Aorta (tissue), 5 donors: ENCODE measurements at places on chromosomes 4 and X.

DNA sequence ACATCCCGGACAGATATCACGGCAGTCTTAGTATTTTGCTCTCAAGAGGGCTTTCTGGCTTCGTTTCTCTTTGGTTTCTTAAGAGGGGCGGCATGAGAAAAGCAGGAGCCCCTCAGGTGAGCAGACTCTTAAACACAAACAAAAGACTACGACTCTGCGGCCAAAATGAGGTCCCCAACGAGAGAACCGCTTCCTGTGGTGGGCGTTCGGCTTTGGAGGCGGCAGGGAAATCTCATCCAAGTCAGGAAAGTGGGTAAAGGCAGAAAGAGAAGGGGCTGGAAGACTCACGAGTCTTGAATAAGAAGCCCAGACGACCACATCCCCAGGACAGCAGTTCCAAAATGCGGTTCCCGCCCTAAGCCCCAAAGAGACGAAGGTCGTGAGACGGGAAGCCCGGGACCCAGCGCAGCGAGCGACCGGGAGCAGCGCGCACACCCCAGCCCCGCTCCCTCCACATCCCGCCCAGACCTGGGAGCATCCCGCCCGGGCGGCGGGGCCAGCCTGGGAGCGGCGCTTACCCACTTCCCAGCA lies 409 bp downstream of the UGDH start:
- no peak for DNase-seq

DNA sequence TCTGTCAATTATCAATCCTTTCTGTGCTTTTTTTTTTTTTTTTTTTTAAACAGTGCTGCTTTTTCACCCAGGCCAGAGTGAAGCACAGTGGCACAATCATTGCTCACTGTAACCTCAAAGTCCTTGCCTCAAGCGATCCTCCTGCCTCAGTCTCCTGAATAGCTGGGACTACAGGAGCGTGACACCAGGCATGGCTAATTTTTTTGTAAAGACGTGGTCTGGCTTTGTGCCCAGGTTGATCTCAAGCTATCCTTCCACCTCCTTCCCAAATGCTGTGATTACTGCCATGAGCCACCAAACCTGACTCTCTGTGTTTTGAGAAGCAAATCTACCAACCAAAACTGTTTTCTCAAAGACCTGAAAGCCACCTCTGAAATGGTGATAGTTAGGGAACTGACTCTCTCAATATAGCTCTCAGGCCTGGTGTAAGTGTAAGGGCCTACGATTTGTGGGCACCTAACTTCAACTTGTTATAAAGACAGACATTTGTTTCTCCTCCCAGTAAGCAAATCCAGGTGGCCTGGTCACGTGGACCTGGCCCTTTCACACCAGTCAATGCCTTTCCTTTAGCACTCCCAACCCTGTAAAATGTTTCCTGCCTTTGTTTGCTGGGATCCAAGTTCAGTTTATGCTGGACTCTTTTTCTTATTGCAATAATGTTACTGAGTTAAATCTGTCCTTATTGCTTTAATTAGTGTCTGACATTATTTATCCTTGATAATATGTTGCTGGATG lies 2015.9 kb downstream of the PCDH7 start:
- no peak for DNase-seq

DNA sequence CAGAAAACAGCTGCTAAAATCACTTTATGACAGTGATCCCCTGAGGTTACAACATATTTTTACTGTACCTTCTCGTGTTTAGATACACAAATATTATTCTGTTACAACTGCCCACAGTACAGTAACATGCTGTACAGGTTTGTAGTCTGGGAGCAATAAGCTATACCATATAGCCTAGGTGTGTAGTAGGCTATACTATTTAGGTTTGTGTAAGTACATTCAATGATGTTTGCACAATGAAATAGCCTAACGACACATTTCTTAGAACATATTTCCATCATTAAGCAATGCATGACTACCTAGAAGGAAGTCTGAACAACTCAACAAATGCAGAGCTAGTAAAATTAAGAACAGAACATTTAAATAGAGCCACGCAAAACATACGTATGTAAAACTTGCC lies 112.7 kb downstream of the ZAR1 start:
- DNase-seq = no peak

DNA sequence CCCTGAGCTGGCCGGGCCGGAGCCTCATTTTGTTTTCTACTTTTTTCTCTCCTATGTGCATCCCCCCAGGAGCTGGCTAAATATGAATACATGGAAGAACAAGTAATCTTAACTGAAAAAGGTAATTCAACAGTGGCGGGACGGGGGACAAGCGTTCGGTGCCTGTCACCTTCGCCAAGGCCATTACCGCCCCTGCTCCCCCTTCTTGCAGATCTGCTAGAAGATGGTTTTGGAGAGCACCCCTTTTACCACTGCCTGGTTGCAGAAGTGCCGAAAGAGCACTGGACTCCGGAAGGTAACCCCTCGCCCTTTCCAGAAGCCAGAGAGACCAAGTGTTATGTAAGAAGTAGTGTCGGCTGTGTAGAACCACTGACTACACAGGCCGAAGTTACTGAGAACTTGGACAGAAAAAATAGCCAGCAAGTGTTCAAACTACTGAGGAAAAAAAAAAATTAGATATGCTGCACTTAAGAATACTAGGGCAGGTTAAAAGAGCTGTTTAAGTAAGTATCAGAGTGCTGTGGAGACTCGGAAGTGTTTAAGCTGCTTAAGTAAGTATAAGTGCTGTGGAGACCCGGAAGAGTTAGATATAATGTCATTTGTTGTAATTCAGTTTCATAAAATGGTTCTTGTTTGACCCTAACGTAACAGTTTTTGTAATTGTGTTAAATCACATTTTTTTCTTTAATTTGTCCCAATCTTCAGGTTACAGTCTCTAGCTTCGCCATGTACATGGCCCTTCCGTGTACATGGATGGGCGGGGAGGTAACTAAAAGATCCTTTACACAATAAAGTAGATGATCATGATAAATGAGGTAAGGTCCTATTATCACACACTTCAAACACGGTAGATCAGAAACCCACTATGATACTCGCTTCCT lies 856 bp downstream of the SAT1 start:
- DNase-seq = no peak

- DNase-seq = no peak
Observed at GRCh38 chr4:169215656-169216055, 55.1 kb downstream of the SH3RF1 start.

- no peak for DNase-seq
Observed at GRCh38 chr4:6988016-6988715, 55.0 kb upstream of the TADA2B start.

- DNase-seq = no peak
Observed at GRCh38 chr4:154013576-154013975, 224.7 kb upstream of the SFRP2 start.

DNA sequence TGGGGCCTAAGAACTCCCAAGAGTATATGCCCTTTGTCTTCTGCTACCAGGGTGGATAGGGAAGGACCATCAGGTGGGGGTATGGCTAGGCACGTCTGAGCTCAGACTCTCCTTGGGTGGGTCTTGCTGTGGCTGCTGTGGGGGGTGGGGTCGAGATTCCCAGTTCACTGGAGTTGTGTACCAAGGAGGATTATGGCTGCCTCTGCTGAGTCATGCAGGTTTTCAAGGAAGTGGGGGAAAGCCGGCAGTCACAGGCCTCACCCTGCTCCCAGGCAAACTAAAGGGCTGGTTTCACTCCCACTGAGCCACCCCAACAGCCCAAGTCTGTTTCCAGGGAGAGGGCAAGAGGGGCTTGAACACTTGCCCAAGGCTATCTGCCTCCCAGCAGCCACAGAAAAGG lies 249.7 kb downstream of the NR3C2 start:
- DNase-seq = no peak

GRCh38 chrX:31420302-31420701 lies 348.5 kb upstream of the FTHL17 start:
- DNase-seq = no peak

DNA sequence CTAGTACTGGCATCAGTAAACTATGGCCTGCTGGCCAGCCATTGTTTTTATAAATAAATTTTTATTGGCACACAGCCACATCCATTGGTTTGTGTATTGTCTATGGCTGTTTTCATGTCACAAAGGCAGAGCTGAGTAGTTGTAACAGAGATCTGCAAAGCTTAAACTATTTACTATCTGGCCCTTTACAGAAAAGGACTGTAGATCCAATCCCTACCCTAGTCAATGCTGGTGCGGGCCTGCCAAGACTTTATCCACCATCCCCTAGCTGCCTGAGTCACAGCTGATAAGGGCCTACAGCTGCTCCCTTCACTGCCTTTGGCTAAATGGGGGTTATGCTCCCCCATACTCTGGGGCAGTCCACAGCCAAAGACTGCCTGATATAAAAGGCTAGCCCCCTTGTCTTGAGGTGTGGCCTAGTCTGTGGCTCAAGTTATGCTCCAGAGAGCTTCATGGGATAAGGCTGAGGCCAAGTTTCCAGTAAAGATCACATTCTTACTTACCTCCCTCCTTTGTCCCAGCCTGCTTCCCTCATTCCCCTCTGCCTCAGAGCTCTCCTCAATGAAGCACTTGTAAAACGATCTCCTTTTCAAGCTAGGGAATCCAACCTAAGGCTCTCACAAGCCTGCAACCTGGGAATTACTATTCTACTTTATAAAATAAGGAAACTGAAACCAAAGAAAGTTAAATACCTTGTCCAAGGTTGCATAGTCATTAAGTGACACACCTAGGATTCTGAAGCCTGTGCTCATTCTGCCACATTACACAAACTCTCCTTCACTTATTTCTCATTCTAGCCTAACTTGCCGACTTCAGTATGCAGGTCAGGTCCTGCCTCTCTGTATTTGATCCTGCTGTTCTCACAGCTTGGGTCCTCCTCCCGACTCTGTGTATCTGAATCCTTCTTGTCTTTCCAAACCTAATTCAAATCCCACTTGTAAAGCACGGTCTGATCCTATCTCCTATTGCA lies 20.7 kb downstream of the ACE2 start:
- DNase-seq = peak; percentile 51

DNA sequence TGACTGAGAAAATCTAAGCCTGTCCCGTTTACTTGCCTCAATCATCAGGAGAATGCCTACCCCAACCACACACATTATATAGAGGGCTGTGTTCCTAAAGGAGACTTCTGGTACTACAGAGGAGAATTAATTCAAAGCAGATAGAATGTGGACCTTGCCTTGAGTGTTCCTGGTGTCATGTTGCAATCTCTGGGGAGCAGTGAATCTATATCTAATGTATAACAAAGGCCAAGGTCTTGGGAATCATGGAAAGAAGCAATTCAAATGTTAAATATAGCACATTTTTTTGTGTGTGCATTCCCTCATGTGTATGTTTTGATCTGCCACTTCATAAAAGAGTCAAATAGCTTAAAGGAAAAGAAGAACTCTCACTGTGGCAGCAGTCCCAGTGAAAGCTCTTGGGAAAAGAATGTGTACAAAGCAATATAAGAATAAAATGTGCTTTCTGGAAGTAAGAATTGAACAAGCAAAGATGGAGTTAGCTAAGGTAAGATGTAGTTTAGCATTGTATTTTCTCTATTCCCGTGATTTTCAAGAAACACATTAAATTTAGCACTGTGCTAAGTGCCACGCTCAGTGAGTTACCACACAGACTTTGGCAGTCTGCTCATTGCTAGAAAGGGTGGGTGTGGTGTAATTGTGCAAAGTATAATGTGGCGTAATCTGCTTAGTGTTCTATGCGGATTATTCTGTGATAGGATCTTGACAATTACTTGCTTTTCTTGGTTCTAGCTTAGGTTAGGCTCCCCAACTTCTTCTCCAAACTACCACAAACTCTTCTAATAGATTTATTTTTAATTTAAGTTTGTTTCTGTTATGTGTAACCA lies 13.7 kb downstream of the ADH6 start:
- no peak for DNase-seq

GRCh38 chr4:133869486-133869885 lies 332.1 kb downstream of the PABPC4L start:
- DNase-seq = no peak

DNA sequence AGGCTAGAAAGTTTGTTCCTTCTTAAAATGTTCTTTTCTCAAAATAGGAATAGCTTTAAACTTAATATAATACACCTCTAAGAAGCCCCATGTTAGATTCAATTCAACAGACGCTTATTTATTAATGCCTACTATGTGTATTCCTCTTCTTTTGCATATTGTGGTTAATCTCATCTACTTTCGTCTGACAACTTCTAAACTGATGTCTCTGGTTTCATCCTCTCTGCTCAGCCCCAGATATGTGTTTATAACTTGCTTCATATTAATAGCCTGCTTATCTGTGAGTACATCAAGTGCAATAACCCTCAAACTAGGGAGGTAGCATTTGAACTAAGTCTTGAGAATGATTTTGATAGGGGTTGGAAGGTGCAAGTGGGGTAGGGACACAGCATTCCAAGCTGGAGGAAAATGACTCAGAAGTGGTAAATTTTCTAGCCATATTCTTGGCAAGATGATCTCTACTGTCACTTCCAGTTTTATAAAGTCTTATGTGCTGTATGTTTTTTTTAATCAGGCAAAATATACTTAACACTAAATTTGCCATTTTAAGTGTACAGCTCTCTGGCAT lies 37.0 kb downstream of the STK26 start:
- DNase-seq = no peak

- DNase-seq = no peak
Observed at GRCh38 chr4:145912376-145912775, 26.2 kb downstream of the ZNF827 start.

DNA sequence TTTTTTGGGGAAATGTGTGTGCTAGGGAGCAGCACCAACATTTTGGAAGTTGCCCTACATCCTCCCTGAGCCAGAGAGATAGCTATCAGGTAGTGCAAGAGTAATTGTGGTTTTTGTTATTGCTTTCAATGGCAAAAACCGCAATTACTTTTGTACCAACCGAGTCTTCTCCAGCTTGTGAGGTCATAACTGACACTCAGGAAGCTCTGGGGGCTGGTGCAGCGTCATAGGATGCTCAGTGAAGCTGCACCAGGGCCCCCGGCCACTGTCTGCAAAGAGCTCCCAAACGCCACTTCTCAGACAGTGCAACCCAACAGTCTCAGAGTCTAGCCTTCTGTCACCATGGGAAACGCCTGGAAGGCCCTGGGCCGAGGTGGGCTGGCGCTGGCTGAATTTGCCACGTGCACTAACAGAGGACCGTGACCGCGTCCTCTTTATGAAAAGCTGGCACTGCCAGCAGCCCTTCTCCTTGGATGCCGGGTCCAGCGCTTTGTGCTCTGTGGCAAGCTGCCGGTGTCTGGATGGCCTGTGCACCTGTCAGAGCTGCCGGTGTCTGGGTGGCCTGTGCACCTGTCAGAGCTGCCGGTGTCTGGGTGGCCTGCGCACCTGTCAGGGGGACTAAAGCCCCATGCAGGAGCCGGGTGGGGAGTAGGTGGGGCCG lies 19.4 kb downstream of the SH3TC1 start:
- DNase-seq = no peak

GRCh38 chr4:182216005-182216404 lies 27.2 kb upstream of the TENM3 start:
- DNase-seq = no peak

- no peak for DNase-seq
Observed at GRCh38 chrX:38754102-38754790, 47.0 kb upstream of the MID1IP1 start.

GRCh38 chrX:50814701-50815100 lies 707 bp upstream of the SHROOM4 start:
- peak; percentile 68 for DNase-seq
